ENCODE measurements at places on chromosomes 2 and 18.

GRCh38 chr2:44838116-44838790, 103.2 kb upstream of the SIX3 start:
- DNase-seq = no peak

DNA sequence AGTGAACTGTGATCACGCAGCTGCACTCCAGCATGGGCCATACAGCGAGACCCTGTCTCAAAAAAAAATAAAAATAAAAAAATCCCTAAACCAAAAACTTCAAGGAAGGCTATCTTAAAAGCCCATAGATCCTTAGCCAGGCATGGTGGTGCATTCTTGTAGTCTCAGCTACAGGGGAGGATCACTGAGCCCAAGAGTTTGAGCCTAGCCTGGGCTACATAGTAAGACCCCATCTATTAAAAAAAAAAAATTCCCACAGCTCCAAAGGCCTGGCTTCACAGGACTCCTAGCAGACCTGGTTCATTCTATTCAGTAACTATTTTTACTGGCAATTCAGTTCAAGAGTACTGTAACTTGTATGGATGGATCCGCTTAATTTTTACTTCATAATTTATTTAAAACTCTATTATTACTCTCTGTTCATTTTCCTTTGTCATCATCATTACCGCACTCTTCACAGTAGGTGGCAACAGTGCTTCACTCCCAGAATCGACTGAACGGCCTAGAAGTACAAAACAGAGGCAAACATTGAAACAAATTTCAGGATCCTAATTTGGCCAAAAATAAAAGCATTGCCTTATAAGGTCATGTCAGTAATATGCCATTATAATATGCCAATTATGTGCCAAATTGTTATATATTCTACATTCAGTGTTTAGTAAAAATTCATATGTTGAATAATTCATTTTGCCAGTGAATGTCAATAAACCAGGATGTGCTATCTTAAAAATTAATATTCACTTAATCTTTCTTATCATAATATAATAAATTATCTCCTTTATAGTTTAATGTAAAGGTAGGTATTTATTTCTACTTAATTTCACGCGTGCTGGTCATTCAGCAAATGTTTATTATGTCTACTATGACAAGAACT, 14.3 kb upstream of the STAM2 start:
- peak; percentile 64 for DNase-seq

DNA sequence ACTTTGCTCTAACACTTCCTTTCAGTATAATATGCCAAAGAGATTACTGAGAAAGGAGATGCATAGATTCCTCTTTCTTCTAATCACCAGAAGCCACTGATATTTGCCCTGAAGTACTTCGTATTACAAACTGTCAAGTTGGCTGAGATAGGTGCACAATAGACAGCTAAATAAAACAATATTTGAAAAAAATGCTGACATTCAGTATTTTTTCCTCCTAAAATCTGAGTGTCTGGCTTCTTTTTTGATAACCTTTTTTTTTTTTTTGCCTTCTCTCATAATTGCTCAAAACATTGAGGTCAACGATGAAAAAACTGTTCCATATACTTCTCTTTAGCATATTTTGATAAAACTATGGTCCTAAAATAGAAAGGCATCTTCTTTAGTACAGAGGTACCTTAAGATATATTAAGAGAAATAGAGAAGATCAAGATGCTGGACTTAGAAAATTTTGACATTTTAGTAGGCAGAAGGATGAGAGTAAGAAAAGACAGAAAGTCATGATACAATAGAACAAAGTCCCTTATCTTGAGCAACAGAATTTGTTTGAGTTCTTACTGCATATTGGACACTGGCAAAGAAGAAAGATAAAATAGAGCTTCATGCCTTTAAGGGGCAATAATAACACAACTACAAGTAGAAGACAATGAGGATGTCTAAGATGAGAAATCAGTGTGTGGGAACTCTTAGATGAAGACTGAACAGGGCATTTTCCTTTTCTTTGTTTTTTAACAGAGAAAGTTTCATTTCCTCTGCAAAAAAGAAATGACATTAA, 220.7 kb downstream of the PTH2R start:
- DNase-seq = no peak

DNA sequence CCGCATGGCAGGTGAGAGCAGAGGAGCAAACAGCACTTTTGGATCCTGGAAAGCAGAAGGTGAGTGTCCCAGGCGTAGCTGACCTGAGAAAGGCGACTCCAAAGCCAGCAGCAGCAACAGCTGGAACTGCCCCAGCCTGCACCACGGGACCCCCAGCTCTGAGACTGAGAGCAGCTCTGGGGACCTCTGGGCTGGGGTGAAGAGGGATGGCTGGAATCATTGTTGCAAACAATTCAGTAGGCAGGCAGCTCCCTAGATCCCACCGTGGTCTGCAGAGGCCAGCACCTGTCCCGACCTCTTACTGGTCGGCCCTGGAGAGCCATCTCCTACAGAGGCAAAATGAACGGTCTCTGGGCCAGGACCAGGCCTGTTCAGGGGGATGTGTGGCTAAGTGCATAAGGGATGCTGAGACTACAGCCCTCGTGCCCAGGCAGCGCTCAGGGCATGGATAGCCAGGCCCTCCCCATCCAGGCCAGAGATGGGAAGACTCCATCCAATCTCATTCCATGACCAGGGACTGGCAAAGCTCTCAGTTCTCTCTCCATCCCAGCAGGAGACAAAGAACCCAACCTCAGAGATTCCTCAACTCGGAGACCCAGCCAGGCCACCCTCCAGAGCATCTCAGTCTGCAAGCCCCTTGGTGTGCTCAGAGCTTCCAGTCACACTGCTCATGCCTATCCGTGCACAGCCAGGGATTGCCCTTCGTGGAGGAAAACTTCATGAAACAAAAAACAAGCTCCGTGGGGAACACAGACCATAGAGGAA, 38.2 kb upstream of the ALPP start:
- DNase-seq = no peak

GRCh38 chr2:164896634-164897355, 55.2 kb upstream of the COBLL1 start:
- no peak for DNase-seq

- DNase-seq = peak; percentile 14
Measured at GRCh38 chr18:51666763-51667191, 469.3 kb upstream of the MEX3C start.

DNA sequence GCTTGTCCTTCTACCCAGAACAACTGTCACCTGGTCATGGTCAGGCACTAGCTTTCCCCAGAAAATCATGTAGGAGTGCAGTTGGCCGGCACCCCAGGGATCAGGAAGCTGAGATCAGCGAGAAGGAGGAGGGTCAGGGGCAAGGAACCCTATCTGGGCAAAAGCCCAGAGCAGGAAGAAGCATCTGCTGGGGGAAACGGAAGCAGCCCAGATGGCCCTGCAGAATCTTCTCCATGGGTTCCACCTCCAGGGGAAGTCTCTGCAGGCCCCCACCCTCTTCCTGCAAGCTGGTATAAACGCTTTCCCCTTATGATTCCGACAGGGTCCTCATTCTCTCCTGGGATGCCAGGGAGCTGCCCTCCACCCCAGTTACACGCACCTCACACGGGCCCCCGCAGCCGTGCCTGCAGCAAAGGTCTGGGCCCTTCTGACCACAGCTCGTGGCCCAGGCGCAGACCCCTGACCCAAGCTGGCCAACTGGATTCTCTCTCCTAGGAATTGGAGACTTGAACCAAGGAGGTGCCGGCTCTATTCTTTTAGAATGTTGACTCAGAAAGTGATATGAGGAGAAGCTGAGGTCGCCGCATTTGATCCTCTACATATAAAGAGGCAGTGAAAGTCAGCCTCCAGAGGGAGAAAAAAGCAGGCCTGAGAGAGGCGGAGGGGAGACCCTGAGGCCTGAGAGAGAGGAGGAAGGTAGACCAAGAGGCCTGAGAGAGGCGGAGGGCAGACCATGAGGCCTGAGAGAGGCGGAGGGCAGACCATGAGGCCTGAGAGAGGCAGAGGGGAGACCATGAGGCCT, 71.0 kb downstream of the STPG4 start:
- DNase-seq = no peak

DNA sequence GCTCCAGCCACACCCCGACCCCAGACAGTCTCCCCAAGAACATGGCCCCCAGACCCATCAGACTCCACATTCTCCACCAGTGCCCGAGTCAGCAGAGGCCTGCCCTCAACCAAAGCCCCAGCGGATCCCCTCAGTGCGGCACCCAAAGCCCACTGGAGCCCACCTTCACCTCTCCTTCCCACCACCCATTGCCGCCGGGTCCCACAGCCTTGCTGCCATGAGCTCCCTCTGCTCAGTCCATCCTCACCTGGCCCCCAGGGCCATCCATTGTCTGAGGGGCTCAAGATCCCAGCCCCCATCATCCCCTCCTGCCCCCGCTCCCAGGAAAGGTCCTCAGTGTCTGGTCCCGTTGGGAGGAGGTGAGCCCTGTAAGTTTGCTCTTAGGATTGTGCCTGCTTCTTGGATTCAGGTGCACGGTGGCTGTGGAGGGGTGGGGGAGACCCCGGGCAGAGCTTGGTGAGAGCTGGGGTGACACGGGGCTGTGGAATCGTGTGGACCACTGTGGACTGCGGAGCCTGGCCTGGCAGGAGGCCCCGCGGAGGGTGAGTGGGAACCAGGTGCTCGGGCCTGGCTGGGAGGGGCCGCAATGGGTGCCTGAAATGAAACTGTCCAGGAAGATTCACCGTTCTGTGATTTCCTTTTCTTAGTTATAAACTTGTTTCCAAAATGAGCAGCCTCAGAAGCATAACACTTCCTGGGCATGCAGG, 32.7 kb upstream of the GPC1 start:
- no peak for DNase-seq

DNA sequence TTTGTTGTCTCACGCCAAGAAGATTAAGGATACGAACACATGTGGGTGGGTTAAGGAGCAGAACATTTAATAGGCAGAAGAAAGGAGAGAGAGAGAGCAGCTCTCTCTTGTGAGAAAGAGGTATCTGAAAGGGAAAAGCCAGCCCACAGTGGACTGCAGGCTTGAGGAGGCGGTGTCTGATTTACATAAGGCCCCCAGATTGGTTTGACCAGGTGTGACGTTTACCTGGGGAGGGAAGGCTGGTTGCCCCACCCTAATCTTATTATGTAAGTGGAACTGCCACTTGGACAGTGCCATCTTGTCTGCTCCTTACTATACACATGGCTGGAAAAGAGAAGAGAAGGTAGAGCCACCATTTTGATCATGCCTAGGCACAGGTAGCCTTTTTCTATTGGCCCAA, 189.2 kb downstream of the NCK2 start:
- DNase-seq = peak; percentile 79

- no peak for DNase-seq
Measured at GRCh38 chr18:67476585-67476984, 39.9 kb downstream of the DSEL start.

- no peak for DNase-seq
Measured at GRCh38 chr18:5824370-5824984, 70.8 kb downstream of the TMEM200C start.

- DNase-seq = no peak
Measured at GRCh38 chr2:120748741-120749140, 13.1 kb downstream of the GLI2 start.

- no peak for DNase-seq
Measured at GRCh38 chr18:23861805-23862470, 152.6 kb upstream of the TTC39C start.

DNA sequence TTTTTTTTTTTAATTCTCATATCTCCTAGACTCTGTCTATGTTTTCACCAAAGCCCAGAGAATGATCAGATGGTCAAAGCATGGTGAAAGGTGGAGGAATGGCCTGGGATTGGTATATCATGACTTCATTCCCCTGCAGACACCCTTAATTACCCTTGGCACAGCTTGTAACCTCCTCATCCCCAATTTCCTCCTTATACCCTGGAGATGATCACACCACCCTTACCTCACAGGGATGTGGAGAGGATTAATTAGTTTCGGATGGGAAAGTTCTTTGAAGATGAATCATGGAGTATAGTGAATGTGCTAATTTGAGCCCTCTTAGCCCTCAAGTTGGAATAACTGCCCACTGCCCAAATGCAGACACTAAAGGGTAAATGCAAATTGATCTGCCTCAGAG, 138.0 kb upstream of the LYPD6 start:
- DNase-seq = no peak

DNA sequence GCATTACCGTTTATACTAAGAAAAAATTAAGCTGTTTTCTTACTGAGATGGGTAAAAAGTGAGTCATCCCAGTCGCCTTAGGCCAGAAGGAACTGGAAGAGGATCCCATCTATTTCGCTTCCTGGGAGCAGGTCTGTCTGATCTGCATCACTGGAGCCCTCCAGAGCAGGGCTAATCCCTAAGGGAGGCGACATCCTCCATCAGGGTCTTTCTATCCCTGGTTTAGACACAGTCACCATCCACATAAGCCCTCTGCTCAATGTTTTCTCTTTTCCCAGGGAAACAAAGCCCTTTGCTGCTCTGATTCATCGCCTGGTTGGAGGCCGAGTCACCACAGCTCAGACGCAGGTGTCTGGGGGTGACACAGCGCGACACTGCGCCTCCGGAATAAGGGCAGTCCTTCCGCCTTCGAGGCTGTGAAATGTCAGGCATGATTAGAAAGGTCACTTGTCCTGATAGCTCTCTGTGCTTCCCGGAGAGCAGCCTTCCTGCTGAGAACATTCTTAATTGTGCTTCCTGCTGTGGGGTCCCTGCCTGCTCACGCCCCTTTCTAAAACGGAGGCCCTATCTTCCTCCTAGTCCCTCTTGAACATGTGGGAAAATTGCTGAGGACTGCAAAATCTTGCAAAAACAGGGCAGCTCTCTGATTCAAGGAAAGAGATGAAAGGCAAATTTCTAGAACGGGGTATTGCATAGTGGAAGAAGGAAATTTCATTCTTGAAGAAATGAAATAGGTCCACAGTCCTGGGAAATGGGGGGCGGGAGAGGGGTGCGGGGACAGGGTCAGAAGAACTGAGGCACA, 56.3 kb downstream of the MARCHF4 start:
- DNase-seq = no peak

DNA sequence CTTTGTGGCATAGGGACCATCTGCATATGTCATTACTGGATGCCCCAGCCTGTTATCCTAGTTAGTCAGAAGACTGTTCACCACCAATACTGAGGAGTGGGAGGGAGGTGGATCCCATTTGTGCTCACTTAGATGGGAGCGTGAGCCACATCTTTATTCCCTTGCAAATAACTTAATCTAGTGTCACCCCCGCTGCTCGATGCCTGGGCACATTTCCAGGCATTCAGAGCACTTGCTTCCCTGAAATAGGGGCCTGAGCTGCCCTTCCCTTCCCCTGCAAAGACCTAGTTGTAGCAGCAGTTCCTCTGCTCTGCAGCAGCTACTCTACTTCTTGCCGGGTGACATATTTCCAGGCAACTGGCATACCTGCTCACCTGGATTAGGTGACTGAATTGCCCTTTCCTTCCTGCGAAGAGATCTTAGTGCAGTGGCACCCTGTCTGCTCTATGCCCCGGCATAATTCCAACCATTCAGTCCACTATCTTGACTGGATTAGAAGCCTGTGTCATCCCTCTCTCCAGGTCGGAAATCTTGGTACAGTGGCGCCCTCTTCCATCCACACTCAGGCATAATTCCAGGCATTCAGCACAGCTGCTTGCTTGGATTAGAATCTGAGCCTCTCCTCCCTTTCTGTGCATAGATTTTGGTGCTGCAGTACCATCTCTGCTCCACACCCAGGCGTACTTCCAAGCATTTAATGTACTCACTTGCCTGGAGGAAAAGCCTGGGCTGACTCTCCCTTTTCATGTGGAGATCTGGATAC, 1389.1 kb upstream of the TMEFF2 start:
- DNase-seq = no peak

GRCh38 chr2:116988303-116988702, 826.2 kb upstream of the DDX18 start:
- DNase-seq = no peak

GRCh38 chr2:228545041-228545747, 363.7 kb upstream of the SPHKAP start:
- DNase-seq = no peak

- DNase-seq = no peak
Measured at GRCh38 chr2:168998609-168999211, 32.4 kb downstream of the ABCB11 start.
